ENCODE measurements at places on chromosomes 3 and 15. TPM values are rescaled to one million over a fixed set of nuclear protein-coding genes. Genes with fewer than 3 reads are reported as not detected.

DNA sequence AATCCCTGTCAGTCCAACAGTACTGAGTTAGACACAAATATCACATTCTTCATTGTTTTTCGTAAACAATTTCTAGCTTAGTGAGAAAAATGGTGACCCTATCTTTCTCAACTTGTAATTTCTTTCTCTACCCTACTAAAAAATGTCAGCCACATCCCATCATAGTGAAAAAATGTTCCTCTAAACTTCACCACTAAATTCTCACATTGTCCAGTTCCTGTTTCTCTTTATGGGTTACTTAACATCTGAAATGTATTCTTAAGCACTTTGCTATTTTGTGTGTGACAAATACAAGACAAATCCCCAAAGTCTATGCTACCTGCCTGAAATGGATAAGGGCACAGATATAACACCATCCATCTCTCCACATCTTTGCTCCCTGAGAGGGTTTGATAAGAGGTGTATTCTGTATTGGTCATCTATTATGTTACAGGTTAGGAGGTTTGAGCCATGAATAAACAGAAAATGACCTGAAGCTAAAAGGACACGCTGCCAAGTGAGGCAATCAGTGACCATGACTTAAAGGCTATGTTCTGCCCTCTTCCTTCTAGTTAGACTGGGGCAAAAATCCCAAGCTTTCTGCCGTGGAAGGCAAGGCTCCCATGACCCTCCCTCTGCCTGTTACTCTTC is 118.2 kb downstream of the GADL1 start:
- no peaks in the 10 kb centered on the region for H3K4me1 ChIP-seq
- no peak overlapping the region for H3K27ac ChIP-seq
- DNase-seq, result no peak
- no peaks in the 10 kb centered on the region for H3K36me3 ChIP-seq
- no peak overlapping the region for H3K4me3 ChIP-seq
- H3K27me3 ChIP-seq, result no peaks in the 10 kb centered on the region

- no peaks in the 10 kb centered on the region for H3K27me3 ChIP-seq
- peak; percentile 23 for DNase-seq
- H3K4me1 ChIP-seq, result peaks cover 7% of the 10 kb centered on the region
- no peak overlapping the region for H3K27ac ChIP-seq
- no peak overlapping the region for H3K4me3 ChIP-seq
These were observed 143.6 kb downstream of the PLCL2 start for GRCh38 chr3:17028363-17028762.

DNA sequence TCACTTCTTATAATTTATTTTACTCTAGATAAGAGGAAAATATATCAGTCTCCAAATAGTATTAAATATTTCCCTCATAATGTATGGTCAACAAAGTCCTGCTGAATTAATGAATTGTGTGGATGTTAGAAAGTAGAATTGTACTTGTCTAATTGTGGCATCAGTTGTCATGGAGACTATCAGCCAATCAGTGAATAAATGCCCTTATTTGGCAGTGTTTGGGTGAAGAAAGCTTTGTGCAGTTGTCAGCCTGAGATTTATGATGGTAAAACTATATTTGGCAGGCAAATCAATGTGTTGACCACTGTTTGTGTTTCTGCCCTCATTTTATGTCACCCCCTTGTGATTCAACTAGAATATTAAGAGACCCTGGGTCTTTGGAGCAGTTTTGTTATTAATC is 293.6 kb upstream of the MDFIC2 start:
- H3K4me3 ChIP-seq, result no peak overlapping the region
- no peak overlapping the region for H3K27ac ChIP-seq
- no peaks in the 10 kb centered on the region for H3K36me3 ChIP-seq
- no peak for DNase-seq

GRCh38 chr3:109888026-109888425 is 550.7 kb upstream of the DPPA4 start:
- H3K4me1 ChIP-seq, result no peaks in the 10 kb centered on the region
- no peak for DNase-seq
- no peak overlapping the region for H3K27ac ChIP-seq
- H3K36me3 ChIP-seq, result no peaks in the 10 kb centered on the region
- no peak overlapping the region for H3K4me3 ChIP-seq

DNA sequence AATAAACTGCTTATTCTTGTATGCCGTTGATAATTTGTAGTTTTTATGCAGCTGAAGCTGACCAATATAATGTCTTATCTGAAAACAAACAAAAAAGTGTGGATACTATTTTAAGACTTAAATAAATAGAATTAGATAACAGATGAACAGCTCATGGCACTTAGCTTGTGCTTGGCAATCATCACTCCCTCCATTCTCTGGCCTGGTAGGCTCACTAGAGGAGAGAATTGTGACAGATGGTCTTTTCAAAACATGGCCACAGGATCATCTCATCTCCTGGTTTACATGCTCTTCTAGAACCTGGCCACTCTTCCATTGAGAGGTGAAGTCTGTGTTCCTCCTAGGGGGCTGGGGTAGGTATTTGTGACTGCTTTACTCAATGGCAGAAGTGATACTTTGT is 58.4 kb upstream of the RBP1 start:
- peaks cover 24% of the 10 kb centered on the region for H3K4me1 ChIP-seq
- no peak for DNase-seq
- H3K27ac ChIP-seq, result no peak overlapping the region
- no peak overlapping the region for H3K4me3 ChIP-seq
- H3K36me3 ChIP-seq, result no peaks in the 10 kb centered on the region
- H3K27me3 ChIP-seq, result no peaks in the 10 kb centered on the region

GRCh38 chr3:123431658-123432324 is 17.1 kb downstream of the ADCY5 start:
- DNase-seq, result no peak
- no peaks in the 10 kb centered on the region for H3K4me1 ChIP-seq
- H3K27me3 ChIP-seq, result peaks cover 66% of the 10 kb centered on the region
- no peak overlapping the region for H3K27ac ChIP-seq
- H3K4me3 ChIP-seq, result no peak overlapping the region

GRCh38 chr3:41317718-41318117 is 118.4 kb downstream of the CTNNB1 start:
- no peak overlapping the region for H3K27ac ChIP-seq
- peak; percentile 5 for DNase-seq
- no peaks in the 10 kb centered on the region for H3K27me3 ChIP-seq
- H3K36me3 ChIP-seq, result no peaks in the 10 kb centered on the region

DNA sequence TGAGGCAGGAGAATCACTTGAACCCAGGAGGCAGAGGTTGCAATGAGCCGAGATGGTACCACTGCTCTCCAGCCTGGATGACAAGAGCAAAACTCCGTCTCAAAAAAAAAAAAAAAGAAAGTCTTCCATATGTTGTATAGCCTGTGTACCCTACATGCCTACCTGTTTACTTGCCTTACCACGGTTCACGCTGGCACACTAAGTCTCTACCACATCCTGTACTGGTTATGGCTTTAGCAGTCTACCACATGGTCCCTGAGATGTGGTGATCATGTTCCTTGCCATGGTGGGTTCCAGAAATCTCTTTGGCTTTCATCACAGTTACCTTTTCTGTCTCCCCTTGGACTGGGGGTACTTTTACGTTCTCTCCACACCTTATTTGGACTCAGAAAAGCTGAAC is 63.8 kb upstream of the TBC1D5 start:
- no peak for DNase-seq
- H3K4me3 ChIP-seq, result no peak overlapping the region
- H3K27me3 ChIP-seq, result no peaks in the 10 kb centered on the region

DNA sequence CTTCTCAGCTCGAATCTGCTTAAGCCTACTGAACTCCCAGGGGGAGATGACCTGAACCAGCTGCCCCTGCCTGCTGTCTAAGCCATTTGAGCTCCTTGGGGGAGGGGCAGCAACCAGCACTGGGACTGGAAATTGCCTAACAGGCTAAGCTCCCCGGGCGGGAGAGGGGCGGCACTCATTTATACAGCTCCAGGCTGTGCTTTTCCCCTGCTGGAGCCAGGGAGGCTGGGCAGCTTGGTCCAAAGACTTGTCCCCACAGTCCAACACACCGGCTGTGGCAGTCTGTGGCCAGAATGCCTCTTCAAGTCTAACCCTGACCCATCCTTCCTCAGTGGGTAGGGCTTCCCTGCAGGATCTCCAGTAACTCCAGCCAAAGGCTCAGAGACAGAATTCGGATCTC is 1241.5 kb downstream of the ROBO2 start:
- H3K27me3 ChIP-seq, result no peaks in the 10 kb centered on the region
- H3K36me3 ChIP-seq, result no peaks in the 10 kb centered on the region
- H3K27ac ChIP-seq, result no peak overlapping the region
- H3K4me3 ChIP-seq, result no peak overlapping the region
- H3K4me1 ChIP-seq, result no peaks in the 10 kb centered on the region

GRCh38 chr3:132822266-132822665 is 100.1 kb upstream of the NPHP3 start:
- no peak for DNase-seq
- no peak overlapping the region for H3K27ac ChIP-seq
- peaks cover 20% of the 10 kb centered on the region for H3K27me3 ChIP-seq
- H3K4me1 ChIP-seq, result no peaks in the 10 kb centered on the region
- no peaks in the 10 kb centered on the region for H3K36me3 ChIP-seq

DNA sequence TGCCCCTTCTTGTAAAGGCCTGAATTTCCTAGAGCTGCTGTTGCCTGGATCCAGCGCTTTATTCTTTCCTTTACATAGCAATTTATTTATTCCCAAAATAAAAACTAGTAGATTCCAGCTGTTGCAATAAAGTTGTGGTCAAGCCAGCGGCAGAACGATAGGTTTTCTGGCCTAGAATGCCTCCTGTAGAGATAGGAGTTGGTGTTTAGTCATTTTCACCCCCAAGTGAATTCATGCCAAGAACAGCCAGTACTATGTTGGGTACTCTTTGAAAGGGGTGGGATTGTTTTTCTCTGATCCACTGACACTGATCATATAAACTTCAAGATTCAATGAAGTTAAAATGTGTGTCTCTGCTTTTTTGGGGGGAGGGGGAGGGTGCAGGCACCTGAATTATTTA is 69.7 kb downstream of the KLHL25 start:
- H3K4me3 ChIP-seq, result peak overlapping the region; percentile 58
- DNase-seq, result peak; percentile 49
- H3K36me3 ChIP-seq, result peaks cover 93% of the 10 kb centered on the region
- peaks cover 44% of the 10 kb centered on the region for H3K4me1 ChIP-seq
- H3K27ac ChIP-seq, result peak overlapping the region; percentile 93

DNA sequence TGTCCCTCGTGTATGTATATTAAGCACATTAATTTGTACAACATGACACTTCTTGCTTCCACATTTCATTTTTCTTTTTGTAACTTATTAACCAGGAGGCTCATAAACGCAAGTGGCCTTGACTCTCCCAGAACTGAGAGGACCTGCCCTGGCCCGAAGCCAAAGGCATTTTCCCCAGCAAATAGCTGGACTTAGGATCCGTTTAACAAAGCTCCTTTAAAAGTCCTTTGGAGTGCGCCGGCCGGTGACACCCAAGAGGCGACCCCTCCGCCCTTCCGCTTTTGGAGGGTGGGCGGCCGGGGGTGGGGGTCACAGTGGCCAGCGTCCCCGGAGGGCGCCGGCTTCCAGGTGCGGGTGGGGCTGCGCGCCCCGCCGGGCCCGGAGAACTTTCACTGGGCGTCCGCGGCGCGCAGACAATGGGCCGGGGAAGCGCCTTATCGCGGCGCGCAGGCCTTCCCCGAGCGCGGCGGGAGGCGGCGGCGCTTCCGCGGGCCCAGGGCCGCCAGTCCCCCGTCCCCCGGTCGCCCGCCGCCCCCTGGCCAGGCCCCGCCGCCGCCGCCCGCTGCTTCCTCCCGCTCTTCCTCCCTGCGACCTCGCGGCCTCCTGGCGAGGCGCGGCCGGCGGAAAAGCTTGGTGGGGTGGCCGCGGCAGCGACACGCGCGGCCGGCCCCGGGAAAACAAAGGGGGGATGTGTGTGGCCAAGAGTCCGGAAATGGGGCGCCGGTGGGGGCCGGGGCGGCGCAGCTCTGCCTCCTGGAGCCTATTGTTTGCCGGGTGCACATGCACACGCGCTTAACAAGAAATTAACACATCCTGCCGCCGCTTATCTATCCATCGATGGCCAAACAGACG is 613.4 kb downstream of the MCTP2 start:
- H3K36me3 ChIP-seq, result no peaks in the 10 kb centered on the region
- no peak overlapping the region for H3K4me3 ChIP-seq
- DNase-seq, result no peak
- H3K27ac ChIP-seq, result no peak overlapping the region

DNA sequence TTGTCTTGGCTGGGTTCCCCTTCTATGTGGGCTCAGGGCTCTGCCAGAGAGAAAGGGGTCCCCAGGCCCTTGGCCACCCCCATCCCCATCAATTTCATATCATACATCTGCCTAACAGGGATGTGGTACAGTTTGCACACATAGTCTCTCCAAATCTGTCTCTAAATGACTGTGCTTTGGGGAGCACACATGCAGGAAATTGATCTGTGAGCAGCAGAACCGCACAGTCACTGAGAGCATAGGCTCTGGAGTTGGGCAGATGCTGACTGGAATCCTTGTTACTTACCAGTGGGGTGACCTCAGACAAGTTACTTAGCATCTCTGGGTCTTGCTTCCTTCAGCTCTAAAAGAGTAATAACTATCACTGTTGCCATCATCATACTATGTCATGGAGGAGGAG is 273.9 kb downstream of the ABHD5 start:
- no peak overlapping the region for H3K27ac ChIP-seq
- H3K4me1 ChIP-seq, result no peaks in the 10 kb centered on the region
- H3K36me3 ChIP-seq, result no peaks in the 10 kb centered on the region
- H3K4me3 ChIP-seq, result no peak overlapping the region

DNA sequence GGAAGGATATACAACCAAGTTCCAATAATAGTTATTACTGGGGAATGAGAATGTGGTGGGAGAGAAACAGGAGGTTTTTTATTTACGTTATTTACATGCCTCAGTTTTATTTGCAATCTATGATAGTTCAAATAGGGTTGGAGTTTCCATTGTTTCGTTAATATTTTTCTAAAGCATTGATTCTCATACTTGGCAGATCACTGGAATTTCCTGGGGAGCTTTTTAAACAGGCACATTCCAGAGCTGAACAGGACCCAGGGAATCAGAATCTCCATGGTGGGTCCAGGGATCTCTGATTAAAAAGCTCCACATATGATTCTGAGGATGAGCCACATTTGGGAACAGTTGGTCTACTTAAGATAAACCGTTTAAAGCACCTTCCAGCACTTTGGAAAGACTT is 123.9 kb downstream of the IL20RB start:
- DNase-seq, result no peak
- H3K4me1 ChIP-seq, result no peaks in the 10 kb centered on the region
- H3K27me3 ChIP-seq, result no peaks in the 10 kb centered on the region
- no peak overlapping the region for H3K27ac ChIP-seq
- H3K4me3 ChIP-seq, result no peak overlapping the region

The WNT7A gene
- total RNA-seq, result 0.47 TPM

The ATP13A4 gene
- total RNA-seq, result not detected

The RPP14 gene
- total RNA-seq, result 19.0 TPM

The DAZL gene
- total RNA-seq, result not detected

The ARHGEF3 gene
- total RNA-seq, result 10.6 TPM

The ANP32A gene
- 150 TPM for total RNA-seq

The TAGLN3 gene
- not detected for total RNA-seq

All from MCF 10A (cell line).